ENCODE measurements at places on chromosomes 1 and 21. TPM values are rescaled to one million over a fixed set of nuclear protein-coding genes. Genes with fewer than 3 reads are reported as not detected.

DNA sequence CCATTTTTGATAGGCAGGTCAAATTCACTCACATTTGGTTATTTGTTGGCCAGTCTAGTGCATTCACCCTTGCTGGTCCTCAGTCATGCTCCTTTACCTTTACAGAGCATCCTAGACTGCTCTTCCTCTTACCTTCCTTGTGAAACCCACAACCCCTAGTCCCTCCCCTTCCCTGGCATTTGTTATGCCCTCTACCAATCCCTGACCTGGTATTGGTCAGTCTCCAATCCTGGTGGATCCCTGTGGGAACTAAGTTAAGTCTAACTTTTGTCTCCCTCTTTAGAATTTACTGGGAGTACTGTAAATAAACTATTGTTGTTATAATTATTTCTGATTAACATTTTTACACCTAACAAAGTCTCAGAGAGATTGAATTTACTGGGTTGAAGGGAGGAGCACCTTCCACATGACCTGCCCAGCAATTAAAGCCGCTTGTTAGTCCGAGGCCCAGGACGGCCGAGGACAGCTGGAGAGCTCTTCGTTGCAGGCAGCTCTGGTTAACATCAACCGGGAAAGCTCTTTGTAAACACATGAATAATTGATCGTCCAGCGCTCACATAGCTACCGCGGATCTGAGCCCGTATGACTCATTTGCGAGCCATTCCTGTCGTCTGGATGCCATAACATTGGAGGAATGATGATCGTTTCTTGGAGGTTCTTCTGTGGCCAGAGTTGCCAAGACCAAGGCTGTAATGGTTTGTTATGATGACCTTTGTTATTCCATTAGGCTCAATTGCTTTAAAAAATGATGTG, 31.9 kb downstream of the MTARC1 start:
- DNase-seq = no peak

DNA sequence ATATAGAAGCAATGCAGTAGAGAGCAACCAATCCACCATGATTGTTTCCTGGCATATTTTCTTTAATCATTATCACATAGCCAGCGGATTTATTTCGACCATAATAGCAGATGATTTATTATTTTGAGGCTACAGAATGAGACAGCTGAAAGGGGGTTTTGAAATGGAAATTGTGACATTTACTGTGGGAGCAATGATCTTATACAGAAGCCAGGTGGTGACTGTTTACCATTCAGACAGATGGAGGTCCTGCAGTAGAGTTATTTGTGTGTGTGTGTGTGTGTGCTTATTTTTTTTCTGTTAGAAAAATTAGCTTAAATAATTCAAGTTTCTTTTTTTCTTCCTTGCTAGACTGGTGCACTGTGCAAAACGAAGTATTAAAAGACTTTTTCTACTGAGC, 1784.5 kb downstream of the MRPL39 start:
- DNase-seq = no peak

GRCh38 chr1:67997746-67998145, 52.7 kb downstream of the DIRAS3 start:
- DNase-seq = no peak

DNA sequence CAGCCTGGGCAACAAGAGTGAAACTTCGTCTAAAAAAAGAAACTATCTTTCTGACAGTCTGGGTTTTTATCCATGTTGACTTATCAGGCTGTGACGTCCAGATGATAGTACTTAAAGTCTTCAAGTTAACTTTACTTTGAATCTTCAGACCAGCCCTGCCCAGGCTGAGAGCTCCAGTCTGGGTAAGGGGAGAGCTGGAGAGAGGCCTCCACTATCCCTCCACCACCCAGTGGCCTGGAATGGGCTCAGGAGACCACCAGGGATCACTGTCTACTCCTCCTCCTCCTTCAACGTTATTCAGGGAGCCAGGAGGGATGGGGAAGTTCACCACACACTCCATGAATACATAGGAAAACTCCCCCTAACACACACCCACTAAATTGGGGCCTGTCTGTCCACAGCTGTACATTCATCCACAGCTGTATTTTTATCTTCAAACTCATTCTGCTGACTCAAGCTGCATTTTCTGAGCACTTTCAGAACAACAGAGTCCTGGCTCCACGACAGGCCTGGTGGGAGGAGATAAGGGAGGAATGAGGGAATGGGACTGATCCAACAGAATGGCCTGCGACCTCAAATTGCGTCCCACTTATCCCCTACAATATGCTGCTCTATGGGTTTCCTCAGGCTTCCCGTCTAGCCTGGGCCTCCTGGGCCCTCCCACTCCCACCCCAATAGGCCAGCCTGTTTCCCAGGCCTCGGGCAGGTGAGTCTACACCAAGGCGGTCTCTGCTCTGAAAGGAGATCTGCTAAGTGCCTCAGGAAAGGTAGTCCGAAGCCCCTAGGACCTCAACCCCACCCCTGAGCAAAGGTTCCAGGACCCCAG, 1.8 kb downstream of the SLC45A3 start:
- DNase-seq = no peak

KCNK2 gene
- not detected for total RNA-seq

- DNase-seq = peak; percentile 63
Measured at GRCh38 chr1:65958561-65959350, 166.1 kb downstream of the PDE4B start.

DNA sequence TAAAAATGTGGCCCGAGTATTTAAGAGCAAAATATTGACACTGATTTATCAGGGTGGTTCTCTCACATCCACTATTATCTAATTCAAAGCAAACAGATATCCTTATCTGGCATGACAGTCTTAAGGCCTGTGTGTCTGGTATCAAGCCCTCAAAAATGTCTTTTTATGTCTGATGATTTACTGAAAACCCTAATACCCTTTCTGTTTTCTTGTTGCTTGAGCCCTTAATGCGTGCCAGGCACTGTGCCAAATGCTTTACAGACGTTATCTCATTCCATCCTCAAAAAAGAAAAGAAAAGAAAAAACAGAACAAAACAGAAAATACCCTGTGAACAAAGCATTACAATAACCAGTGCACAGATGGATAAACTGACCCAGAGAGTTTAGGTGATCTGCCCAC, 5.7 kb downstream of the DUSP23 start:
- DNase-seq = no peak
